Spinal cord (tissue), 10 donors: ENCODE measurements at places on chromosomes 4 and X. TPM values are rescaled to one million over a fixed set of nuclear protein-coding genes. Genes with fewer than 3 reads are reported as not detected.

SSX1 gene
- not detected for polyA plus RNA-seq

UGT2B11 gene
- not detected for polyA plus RNA-seq

VCX3B gene
- 0.38 TPM for polyA plus RNA-seq

RASL11B gene
- polyA plus RNA-seq = 9.2 TPM

EGFL6 gene
- 12.7 TPM for polyA plus RNA-seq

PRKG2 gene
- 4.0 TPM for polyA plus RNA-seq

C1QTNF7 gene
- 0.54 TPM for polyA plus RNA-seq

DNA sequence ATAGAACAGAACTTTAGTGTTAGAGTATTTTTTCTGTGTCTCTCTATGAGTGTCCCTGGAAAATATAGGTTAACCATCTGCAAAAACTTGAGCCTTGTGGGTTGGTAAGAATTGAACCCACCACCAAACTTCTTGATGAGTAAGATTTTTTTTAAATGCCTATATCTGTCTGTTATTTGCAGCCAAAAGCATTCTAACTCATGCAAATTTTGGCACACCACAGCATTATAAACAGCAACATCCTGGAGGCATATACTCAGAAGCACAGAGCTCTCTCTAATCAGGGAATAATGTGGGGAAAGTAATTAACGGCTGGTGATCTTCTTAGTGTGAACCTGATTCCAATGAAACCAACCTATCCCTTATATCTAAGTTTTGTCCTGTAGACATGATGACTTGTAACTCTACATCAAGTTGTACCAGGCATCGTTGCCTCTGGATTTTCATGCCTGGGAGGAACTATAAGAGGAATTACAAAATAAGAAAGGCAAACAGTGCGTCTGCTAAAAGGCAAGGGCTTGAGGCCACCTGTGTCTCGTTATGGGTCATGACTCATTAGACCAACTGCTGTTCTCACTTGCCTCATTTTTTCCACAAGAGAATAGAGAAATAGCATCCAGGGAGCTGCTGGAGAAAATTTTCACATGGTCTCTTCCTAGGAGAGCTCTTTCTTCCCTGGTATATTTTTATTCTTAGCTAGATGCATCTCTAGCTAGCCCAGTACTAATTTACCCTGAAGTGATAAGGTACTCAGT lies 202.4 kb downstream of the CHIC2 start:
- DNase-seq = no peak

- no peak for DNase-seq
Observed at GRCh38 chr4:142281999-142282398, 564.1 kb downstream of the INPP4B start.

DNA sequence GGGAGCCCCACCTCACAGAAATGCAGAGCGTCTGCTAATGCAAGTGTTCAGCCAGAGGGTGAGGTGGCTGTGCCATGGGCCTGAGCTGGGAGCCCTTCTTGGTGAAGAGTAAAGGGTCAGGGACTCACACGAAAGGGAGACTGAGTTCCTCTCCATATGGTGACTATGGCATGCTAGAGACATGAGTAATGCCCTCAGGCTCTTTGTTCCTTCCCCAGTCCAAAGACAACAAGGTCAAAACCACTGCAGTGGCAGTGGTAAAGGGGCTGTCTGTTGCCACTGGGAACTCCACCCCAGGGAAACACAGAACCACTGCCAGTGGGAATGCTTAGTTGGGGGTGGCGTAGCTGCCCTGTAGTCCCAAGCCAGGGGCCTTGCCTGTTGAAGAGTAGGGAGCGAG lies 22.4 kb downstream of the RAB40AL start:
- DNase-seq = no peak

GRCh38 chr4:169620880-169621248 lies 486 bp downstream of the CLCN3 start:
- no peak for DNase-seq

DNA sequence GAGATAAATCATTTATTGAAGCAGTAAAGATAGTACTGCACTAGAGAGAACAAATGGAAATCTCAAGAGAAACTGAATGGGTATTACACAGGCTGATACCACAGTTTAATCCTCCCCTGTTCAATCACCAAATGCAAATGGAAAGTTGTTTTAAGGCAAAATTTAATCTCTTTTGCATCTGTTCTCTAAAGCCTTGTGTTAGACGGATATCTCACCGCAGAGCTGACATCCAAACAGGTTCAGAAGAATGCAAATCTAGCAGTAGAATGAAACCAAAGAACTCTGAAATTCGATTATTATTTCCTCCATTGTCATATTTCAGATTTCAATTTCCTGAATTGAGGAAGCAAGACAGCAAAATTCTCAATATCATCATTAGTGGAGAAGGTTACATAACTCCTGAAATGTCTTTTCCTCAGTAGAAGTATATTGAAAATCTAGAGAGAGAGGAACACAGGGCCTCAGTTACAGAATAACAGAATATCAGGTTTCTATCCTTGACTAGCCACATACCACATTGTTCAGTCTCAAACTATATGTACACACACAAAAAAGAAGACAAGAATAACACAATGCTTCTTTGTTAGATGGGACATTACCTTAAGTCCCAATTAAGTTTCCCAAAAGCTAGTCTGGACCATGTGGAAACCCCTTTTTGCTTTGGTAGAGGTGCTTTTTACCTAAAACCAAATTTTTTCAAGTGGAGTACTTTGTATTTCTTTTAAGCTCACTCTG lies 94.1 kb upstream of the BANK1 start:
- DNase-seq = no peak

DNA sequence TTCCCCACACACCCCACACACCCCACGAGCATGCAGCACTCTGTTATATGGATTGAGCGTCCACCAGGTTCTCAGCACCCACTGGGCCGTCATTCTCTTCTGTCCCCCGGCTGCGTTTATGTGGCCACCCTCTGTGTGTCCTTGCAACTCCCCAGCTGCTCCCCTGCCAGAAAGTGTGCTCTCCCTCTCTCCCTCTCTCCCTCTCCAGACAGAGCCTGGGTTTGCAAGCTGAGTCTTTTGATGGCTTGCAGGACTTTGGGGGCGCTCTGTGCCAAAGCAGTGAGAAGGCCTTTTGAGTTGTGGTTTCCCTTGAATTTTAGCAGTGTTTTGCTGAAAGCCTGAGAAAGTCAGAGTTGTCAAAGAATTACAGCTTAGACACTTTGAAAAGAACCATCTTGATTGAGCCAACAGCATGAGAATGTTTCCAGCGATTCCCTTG lies 173.5 kb downstream of the DCLK2 start:
- DNase-seq = peak; percentile 21

- DNase-seq = no peak
Observed at GRCh38 chrX:37817176-37817575, 30.2 kb downstream of the DYNLT3 start.

GRCh38 chrX:20265726-20266681 lies 705 bp downstream of the RPS6KA3 start:
- DNase-seq = peak; percentile 38

DNA sequence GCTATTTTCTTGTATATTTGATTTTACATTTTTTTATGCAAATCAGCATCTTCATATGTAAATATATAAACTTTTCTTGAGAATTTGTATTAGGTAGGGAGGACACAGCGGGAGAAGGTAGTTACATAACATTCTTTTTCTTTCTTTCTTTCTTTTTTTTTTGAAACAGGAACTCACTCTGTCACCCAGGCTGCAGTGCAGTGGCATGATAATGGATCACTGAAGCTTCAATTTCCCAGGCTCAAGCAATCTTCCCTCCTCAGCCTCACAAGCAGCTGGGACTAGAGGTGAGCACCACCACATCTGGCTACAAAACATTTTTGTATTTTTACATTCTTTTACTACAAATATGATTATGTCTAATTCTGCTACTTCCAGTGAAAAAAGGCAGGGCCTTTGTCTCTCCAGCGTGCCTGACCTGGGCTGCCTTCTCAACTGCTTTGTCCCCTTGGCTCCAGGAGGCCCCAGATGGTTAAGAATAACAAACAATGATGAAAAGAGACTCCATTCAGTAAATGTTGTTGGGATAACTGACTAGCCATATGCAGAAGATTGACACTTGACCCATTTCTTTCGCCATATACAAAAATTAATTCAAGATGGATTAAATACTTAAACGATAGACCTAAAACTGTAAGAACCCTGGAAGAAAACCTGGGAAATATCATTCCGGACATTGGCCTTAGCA lies 46.5 kb upstream of the FAT4 start:
- DNase-seq = no peak

GRCh38 chr4:2672700-2673099 lies 83.4 kb downstream of the TNIP2 start:
- DNase-seq = no peak

DNA sequence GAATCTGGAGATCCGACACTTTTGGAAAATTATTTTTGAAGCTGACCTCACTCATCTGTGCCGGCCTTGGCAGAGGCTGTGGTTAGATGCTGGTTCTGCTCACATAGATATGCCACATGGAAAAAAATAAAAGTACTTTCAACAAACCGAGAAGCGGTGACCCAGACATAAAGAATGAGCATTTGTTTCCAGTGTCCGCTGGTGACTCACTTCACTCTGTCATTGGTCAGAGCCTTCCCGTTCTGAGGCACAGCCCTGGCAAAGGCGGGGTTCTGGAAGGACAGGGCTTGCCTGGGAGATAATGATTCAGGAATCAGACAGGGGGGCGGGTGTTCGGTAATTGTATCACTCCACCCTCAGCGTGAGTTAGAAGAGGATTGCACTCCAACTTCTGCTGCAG lies 172.4 kb upstream of the MXRA5 start:
- DNase-seq = no peak

- no peak for DNase-seq
Observed at GRCh38 chr4:56692576-56692975, 11.5 kb upstream of the HOPX start.

DNA sequence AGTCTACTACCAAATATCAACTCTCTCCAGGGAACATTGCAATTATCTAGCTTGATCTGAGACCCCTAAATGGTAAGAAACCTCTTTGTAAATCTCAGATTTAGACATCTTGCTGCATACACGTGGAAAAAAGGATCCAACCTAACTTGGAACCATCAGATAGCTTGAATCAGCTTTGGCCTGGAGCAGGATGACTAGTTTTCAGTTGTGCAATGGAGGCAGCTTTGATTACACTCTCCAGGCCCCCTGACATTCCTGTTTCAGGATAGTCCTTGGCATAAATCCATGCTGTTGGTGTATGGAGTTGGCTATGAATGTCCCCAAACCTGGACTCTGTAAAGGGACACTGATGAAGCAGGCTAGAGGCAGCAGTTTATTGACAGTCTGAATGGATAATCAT lies 1061.9 kb upstream of the TENM3 start:
- DNase-seq = no peak

DNA sequence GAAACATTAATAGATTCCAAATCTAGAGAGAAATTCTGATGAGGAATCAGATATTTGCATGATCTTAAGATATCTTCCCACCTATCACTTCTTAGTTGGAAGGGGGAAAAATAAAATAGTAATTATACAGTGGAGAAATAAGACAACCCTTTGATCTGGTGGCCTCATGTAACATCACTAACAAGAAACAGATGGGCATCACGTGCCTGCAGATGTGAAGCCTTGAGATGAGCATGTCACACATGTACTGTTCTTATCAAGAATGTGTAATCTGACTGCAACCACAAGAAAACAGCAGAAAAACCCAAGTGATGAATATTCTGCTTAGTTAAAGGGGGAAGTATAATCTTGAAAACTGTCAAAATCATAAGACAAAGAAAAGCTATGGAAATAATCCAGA lies 31.4 kb upstream of the NKX6-1 start:
- no peak for DNase-seq

DNA sequence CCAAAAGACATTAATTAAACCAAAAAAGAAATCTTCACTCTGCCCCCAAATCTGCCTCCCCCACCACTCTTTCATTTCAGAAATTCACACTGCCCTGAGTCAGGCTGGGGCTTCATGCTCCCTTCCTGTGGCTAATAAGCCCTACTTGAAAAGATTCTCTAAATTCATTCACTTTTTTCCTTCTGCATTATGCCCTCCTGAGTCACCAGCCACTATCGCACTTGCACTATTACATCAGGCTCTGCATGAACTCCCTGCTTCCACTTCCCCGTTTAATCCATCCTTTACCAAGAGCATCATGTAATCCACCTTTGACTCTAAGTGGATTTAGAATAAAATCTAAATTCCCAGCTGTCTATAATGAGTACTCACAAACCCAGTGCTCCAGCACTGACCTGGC lies 295.4 kb upstream of the KLF3 start:
- DNase-seq = no peak
